ENCODE measurements at places on chromosomes 6 and 20.
A peak's percentile ranks its signal among the peaks of the same experiment; 100 is the strongest.

- peak; percentile 86 for DNase-seq
These were observed 19.3 kb downstream of the FAXC start for GRCh38 chr6:99330159-99330558.

DNA sequence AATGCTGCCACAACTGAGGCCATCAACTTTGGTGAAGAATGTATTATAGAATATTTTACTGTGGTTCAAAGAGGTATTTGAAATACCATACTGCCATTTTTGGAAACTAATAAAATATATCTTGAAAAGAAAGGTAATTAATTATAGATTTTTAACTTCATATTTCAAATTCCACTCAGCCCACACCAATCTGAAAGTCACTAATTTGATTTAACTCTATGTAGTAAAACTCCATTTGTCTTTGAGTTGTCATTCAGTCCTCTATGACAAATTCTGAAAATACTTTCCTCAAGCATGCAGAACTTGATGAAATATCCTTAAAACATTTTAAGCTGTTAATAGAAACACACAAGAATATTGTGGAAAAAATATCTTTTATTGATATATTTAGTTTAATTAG lies 1196.7 kb upstream of the CITED2 start:
- no peak for DNase-seq

- DNase-seq = no peak
These were observed 293.5 kb downstream of the PRL start for GRCh38 chr6:22003287-22003686.

GRCh38 chr20:20643927-20644326 lies 68.5 kb downstream of the RALGAPA2 start:
- no peak for DNase-seq

- DNase-seq = no peak
These were observed 1692.2 kb downstream of the HACE1 start for GRCh38 chr6:103167345-103168071.

GRCh38 chr6:72416744-72417465 lies 205.0 kb upstream of the KCNQ5 start:
- no peak for DNase-seq

GRCh38 chr6:157177731-157178336 lies 145.5 kb downstream of the TMEM242 start:
- DNase-seq = no peak

DNA sequence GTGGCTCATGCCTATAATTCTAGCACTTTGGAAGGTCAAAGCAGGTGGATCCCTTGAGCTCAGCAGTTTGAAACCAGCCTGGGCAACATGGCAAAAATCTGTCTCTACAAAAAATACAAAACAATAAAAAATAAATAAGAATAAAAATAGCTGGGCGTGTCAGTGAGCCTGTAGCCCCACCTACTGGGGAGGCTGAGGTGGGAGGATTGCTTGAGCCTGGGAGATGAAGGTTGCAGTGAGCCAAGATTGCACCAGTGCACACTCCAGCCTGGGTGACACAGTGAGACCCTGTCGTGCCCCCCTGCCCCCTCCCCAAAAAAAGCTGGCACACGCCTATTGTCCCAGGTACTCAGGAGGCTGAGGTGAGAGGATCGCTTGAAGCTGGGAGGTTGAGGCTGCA lies 35.1 kb upstream of the SRPK1 start:
- DNase-seq = no peak

- no peak for DNase-seq
These were observed 4.6 kb downstream of the HLA-DPB1 start for GRCh38 chr6:33080127-33081089.

- no peak for DNase-seq
These were observed 129.9 kb downstream of the FYN start for GRCh38 chr6:111743360-111743759.

- DNase-seq = peak; percentile 91
These were observed 62.9 kb upstream of the HBS1L start for GRCh38 chr6:135117413-135117968.

All from activated CD4-positive, alpha-beta T cell treated with anti-CD3 and anti-CD28 coated beads, Interleukin-2, amount 50 U/mL, for 16 hours (primary cell).